ENCODE measurements at places on chromosomes 4 and X.
A peak's percentile ranks its signal among the peaks of the same experiment; 100 is the strongest.

DNA sequence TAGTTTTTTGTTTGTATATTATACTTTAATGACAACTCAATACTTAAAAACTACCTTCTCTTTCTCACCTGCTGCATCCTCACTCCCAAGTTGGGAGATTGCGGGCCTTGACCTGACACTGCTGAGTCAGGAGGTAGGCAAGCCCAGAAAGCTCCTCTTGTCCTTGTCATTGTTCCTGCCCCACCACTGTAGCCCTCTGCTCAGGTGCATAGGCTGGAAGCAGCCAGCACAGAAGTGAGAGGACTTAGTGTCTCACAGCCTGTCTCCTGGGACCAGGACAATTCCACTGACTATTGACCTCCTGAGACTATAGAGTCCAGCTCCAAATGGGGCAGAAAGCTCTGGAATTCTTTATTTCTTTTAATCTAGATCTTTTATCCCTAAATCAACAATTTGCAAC is 123.5 kb upstream of the NDP start:
- no peak for DNase-seq

DNA sequence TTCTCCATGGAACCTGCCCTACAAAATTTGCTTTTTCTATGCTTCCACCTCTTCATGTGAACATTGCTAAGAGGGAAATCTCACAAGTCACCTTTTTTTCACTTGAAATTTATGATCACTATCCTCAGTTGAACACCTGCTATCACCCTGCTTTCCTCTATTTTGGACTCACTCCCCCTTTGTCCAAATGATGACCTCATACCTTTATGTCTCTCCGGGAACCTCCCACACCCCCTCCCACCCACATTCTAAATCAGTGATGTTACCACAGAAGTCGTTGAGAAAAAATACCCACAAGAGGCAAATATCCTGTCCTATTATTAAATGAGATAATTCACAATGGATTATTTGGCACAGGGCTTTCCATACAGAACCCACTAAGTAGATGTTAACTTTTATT is 156.5 kb downstream of the RNF150 start:
- DNase-seq = no peak

DNA sequence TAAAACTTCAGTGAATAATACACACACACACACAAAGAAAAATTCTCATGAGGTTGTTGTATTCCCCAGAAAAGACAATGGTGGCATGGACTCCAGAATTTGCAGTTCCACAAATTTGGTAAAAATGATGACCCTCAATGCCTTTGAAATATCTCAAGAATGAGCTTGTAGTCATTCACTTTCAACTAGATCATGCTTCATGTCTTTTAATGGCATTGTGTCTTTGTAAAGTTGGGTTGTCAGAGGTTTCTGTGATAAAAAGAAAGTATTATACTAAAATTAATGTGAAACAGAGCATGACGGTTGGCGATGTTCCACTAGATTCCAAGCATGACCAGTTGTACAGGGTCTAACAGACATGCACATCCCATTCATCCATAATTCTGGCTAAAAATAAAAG is 685.0 kb upstream of the FRG1 start:
- no peak for DNase-seq

DNA sequence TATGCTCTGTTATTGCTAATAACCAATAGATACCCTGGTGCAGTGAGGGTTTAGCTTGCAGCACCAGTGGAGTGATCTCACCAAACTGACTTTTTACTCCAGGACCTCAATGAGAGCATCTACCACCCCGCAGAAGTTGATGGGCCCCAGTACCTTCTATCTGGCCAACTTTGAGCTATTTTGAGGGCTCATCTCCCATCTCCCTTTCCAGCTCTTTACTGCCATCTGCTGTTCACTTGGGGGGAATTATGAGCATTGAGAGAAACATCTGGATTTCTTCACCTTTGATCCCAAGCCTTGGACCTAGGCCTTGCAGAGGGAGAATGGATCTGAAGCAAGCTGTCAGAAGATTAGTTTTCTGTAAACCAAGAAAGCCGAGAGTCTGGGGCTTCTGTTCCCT is 143.6 kb downstream of the TMEM164 start:
- DNase-seq = peak; percentile 36

DNA sequence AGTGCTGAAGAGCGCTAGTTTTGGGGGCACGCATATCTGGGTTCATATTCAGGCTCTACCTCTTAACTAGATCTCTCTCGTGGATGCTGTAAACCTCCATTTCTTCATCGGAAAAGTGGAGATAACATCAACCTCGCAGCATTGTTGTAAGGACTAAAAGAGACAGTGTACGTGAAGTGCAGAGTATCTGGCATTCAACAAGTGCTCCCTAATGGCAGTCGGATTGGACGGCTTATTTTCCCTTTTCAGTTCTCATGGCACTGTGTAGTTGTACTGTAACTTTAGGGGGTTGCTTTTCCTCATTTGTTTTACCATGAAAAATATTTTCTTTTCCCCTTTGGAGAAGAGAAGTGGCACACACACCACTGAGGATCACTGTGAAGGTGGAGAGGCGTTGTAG is 51.4 kb upstream of the ESX1 start:
- DNase-seq = no peak

GRCh38 chr4:10983885-10984640 is 299.5 kb upstream of the CLNK start:
- DNase-seq = no peak

- DNase-seq = no peak
These were observed 239.6 kb upstream of the TRAM1L1 start for GRCh38 chr4:117324851-117325491.

DNA sequence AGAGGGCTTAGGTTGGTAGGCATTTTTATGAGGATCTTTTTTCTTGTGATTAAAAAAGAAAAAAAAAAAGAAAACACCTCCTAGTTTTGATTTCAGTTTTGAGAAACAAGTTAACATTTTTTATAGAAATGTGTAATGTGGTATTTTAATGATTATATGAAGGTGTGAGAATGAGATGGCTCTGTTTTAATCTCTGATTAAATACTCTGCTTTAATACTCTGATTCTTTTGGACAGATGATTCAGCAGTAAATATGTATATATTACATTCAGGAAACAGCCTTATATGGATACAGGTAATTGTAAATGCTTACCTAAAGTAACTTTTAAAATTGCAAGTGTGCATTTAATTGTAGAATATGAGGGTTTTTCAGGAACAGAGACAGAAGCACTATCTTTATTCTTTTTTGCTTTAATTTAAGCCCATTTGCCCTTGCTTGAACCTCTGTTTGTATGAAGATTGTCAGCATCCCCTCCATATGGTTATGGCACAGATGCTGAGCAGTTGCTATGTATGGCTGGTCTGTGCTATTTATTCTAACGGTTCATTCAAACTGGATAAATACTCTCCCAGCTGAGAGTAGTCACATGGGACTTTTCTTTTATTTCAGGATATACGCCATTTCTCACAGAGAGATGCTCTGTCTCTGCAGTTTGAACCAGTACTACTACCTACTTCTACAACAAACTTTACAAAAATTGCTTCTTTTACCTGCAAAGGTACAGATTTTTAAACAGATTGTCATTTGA is 101.0 kb upstream of the TLR2 start:
- DNase-seq = no peak

DNA sequence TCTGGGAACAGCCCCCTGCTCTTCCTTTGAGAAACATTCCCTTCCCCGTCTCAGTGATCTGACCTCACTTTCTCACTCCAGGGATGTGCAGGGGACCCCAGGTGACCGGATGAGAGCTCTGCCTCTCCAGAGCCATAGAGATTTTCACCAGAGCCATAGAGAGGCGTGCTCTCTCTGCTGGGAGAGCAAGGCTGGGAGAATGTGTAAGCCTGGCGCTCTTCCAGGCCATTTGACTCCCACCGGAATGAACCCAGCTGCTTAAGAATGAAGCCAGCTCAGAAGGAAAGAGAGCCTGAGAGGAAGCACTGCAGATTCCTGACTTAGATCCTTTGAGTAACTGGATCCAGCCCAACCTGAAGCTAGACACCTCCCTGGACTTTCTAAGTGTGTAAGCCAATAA is 106.4 kb downstream of the DHX15 start:
- DNase-seq = no peak

DNA sequence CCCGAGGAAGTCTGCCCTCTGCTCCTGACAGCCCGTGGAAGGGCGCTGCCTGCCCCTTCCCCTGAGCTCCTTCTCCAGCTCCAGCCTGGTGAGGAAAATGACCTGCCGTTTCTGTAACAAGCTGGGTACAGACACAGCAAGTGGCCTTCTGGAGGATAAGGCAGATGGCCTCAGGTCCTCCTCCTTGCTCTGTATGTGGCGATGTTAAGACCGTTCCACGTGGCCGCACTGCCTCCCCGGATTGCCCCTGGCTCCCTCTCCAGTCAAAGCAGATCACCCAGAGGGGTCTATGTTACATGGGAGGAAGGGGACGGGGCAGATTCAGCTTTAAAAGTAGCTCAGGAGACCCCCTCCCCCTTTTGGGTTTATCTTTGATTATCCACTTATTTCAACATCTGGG is 80.3 kb upstream of the GATB start:
- DNase-seq = no peak

GRCh38 chr4:20760053-20760452 is 59.8 kb downstream of the PACRGL start:
- DNase-seq = no peak

- DNase-seq = no peak
These were observed 150.1 kb downstream of the KLF8 start for GRCh38 chrX:56382278-56382677.

- DNase-seq = no peak
These were observed 131.8 kb downstream of the SPOCK3 start for GRCh38 chr4:167102475-167102874.

DNA sequence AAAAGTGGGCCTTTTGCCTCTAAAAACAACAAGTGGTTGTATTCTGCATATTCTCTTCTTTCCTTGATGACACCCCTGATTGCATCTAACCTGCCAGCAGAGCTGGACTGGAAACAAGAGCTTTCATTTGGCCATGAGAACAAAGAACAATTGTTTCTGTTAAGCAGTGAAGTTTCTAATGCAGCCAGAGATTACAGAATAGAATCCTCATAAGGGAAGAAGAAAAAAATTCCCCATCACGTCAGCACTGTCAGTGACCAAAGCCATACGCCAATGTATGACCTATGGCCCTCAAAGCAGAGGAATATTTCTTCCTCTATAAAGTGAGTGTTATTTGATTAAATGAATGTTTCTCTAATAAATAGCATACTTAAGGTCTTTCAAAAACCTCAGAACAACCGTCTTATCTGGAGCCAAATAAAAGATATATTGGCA is 529.1 kb upstream of the INTU start:
- no peak for DNase-seq

DNA sequence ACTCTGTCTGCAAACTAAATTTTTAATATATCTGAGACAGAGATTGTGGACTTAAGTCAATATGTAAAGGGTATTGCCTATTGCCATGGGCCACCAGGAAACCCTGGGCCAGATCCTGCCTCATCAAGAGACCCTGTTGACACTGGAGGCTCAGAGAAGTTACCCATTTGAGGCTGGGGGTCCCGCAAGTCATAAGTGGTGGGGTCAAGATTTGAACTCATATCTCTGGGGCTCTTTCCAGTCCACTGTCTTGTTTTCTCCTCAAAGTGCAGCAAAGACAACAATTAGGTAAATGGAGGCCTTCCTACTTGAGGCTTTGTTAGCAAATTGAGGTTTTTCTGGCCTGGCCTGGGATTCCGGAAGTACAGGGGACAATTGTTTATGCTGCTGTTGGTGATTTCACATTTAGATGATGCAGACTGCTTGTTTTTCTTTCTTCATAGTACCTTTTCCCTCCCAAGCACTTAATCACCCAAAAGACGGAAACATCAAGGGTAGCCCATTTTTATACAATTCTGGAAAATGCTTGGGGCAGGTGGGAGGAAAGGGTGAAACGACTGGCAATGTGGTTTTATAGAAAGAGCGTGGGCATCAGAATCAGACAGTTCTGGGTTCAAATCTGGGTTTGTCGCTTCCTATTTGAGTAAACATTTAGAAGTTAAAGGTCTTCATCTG is 160.0 kb downstream of the SMIM20 start:
- no peak for DNase-seq

DNA sequence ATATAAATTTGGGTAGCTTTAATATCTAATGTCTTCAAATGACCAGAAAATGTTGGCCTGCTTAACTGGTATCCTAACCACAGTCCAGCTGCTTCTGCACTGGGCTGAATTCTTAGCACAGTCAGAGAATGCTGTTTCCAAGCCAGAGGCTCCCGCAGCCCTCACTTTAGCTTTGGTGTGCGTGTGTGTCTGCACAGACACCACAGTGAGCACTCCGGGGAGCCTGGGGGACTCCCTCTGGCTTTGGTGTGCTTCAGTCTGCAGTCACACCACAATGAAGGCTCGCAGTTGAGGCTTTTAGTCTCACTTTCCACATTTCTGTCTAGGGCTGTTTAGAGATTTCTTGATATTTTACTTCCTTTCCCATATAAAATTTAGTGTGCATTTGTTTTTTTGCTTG is 53.6 kb downstream of the APOO start:
- DNase-seq = no peak

- no peak for DNase-seq
These were observed 95.5 kb downstream of the ZNF827 start for GRCh38 chr4:145843148-145843547.

DNA sequence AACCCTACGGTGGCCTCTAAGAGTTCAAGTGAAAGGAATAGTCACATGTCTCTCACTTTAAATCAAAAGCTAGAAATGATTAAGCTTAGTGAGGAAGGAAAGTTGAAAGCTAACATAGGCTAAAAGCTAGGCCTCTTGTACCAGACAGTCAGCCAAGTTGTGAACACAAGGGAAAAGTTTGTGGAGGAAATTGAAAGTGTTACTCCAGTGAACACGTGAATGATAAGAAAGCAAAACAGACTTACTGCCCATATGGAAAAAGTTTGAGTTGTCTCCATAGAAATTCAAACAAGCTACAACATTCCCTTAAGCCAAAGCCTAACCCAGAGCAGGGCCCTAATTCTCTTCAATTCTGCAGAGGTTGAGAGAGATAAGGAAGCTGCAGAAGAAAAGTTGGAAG is 51.5 kb upstream of the RAB9B start:
- DNase-seq = no peak

DNA sequence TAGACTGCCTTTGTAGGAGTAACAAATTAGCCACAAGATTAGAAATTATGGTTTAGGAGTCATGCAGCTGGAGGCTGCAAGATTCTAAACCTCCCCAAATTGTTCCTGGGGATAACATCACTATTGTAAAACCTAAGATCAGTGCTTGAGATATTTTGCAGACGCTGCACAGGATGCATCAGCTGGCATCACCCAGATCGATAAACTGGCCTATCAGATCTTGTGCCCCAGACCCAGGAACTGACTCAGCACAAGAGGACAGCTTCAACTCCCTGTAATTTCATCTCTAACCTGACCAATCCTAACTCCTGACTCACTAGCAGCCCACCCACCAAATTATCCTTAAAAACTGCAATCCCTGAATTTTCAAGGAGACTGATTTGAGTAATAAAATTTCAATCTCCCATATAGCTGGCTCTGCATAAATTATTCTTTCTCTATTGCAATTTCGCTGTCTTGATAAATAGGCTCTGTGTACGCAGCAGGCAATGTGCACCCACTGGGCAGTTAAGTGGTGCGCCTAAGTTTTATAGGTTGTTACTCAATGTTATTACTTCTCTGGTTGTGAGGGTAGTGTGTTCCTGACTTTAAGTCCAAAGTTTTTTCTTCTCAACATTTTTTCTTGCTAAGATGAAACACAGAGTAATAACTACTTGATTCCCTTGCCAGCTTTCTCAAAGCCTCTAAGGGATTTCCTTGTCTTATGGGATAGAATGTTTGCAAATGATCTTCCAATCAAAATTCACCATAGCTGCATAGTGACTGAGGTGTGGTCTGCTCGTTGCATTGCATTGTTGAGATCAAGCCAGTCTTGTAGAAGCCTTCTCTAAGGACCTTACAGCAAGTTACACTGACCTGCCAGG is 312.3 kb upstream of the DKK2 start:
- no peak for DNase-seq

All from stimulated activated naive CD4-positive, alpha-beta T cell (primary cell).